ENCODE measurements at places on chromosomes 7 and 10.
A peak's percentile ranks its signal among the peaks of the same experiment; 100 is the strongest.

DNA sequence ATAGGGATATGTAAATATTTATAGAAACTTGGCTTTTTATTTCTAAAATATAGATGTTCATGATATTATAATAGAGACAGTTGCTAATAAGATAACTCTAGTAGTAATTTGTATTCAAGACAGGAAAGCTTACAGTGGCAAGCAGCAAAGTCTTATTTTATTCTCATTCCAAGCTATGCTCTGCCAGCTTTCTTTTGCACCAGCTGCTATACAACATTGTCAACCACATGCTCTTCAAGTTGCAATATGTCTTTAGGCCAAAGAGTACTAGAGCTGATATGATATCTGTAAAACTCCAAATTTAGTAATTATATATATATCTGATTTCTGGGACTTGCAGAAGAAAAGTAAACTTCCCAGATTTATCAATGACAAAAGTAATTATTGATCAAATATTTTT, 350.1 kb downstream of the HGF start:
- no peak for DNase-seq

DNA sequence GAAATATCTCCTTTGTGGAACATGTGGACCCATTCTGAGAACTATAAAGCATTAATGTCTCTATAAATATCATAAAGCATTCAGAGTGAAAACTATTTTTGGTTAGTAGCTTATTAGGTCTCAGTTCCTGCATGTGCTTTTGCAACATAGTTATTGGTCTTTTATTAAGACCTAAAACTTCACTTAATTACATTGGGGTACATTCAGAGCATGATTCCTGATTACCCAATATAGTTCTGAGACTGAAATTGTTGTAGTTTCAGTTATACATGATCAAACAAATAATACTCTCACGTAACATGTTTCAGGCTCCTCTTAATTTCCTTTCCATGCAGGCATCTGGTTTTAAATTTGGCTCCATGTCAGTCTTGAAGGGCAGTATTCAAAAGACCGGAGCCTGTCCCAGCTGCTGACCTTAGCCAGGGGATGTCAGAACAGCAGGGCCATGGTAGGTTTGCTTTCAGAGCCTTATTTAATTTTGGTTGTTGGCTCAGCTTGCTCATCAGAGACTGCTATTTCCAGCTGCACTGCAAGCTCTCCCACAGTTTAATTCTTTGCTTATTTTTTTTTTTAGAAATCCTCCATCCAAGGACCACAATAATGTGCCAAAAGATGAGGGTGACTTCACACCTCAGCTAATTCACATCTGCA, 447.8 kb upstream of the FZD8 start:
- no peak for DNase-seq

- peak; percentile 65 for DNase-seq
These were observed 112.7 kb downstream of the SLIT1 start for GRCh38 chr10:97072851-97073665.

- DNase-seq = no peak
These were observed 73.7 kb upstream of the CAMK2B start for GRCh38 chr7:44398953-44399574.

GRCh38 chr7:70744492-70744891, 387.5 kb upstream of the GALNT17 start:
- no peak for DNase-seq

DNA sequence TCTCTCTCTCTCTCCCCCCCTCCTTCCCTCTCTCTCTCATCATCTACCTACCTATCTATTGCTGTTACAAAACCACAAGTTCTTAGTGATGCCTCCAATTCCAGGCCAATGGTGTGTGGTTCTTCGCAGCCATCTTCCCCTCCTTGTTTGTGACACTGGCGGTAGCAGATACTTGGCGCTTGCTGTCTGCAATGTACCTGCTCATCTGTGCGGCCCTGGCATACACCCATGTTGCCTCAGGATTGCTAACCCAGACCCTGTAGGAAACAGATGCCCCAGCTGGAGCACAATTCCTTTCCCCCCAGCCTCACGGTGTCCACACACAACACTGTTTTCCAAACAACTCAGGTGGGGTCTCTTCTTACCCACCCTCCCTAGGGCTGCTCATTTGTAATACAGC, 13.6 kb upstream of the DPYSL4 start:
- no peak for DNase-seq

GRCh38 chr10:116708391-116708821, 34.0 kb downstream of the HSPA12A start:
- no peak for DNase-seq

DNA sequence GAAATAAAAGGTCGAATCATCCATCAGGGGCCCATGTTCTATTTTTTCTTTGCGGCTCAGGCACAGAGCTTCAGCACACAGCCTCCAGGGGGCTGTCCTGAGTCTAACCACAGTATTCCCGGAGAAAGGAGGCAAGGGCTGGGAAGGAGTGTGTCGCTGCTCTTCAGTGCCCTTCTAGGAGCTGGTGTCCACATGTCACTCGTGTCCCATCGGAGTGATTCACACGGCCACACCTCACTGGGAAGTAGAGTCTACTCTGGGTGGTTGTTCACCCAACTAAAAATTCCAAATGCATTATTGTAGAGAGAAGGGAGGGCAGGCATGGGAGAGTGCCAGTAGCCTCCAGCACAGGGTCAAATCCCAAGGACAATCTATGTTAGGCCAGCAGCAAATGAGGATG, 114.8 kb upstream of the LANCL2 start:
- DNase-seq = no peak

DNA sequence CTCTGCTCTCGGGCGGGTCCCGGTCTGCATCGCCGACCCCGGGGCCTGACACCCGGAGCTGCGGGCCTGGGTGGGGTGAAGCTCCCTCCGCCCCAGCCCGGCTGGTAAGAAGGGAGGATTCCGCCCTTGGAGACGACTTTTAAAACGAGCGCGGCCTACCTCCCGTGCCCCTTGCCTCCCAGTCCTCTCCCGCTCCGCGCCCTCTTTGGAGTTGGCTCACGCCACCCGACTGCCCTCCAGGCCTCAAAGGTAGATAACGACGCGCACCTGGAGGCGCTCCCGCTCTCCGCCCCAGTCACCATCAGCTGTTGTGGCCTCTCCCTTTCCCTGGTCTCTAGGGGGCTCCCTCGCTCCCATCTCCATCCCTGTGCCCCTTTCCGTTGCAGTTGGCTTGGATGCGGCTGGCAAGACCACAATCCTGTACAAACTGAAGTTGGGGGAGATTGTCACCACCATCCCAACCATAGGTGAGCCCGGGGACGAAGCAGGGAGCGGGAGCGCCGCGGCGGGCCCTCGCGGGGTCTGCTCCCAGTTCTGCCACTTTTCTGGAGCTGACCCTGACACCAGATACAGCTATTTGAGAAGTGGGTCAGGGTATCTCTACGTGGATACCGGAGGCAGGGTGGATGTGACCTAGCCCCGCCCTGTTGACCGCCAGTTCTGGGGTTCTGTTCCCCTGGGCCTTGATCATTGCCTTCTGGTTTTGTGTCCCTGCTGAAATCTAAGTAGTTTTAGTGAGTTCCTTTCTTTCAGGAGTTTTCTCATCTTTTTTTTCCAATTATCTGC, 679 bp downstream of the ARF5 start:
- DNase-seq = no peak

- DNase-seq = no peak
These were observed 229.0 kb downstream of the PRPF18 start for GRCh38 chr10:13815756-13816155.

GRCh38 chr7:156621652-156622051, 18.9 kb upstream of the RNF32 start:
- no peak for DNase-seq

- no peak for DNase-seq
These were observed 60.6 kb upstream of the MSMB start for GRCh38 chr10:46106410-46107255.

DNA sequence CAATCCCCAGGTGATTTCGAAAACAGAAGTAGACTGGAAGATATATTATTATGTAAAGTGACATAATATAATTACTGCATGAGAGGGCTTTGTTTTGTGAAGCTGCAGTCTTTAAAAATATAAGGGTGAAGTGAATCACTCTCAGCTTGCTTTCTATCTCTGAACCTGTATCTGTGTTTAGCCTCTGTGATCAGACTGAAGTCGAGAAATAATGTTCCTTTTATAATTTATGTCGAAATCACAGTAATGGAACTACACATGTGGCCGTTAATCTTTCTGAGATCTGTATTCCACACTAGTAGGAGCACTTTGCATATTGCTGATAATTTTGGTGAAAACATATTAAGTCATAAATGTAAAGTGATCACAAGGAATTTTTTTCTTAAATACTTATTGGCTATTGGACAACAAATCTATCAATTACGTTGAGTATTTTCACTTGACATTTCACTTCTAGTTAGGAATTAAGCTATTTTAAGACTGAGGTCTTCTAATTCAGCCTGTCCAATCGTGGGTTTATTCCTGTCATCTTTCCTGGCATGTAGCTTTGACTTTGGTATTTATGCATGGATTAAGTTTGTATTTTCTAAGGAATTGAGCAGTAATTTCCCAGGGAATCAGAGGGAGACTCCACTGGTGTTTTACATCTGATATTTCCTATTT, 268.2 kb upstream of the POT1 start:
- no peak for DNase-seq

GRCh38 chr10:96450529-96451207, 63.1 kb downstream of the TLL2 start:
- no peak for DNase-seq

DNA sequence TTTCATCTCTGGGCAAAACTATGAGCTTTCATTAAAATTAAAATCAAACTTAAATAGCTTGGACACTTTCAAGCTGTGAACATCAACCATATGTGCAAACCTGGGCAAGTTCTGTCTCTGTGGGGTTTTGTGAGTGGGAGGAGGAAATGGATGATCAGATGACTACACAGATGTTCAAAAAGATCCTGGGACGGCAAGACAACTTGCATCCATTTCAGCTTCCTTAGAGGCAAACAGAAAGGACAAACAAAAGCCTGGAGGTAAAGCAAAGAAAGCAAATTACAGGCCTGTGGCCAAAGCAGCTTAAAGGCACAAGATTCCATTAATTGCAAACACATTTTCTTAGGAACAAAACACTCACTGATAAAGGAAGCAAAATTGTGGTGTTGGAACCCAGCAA, 222.2 kb downstream of the NEBL start:
- DNase-seq = no peak

DNA sequence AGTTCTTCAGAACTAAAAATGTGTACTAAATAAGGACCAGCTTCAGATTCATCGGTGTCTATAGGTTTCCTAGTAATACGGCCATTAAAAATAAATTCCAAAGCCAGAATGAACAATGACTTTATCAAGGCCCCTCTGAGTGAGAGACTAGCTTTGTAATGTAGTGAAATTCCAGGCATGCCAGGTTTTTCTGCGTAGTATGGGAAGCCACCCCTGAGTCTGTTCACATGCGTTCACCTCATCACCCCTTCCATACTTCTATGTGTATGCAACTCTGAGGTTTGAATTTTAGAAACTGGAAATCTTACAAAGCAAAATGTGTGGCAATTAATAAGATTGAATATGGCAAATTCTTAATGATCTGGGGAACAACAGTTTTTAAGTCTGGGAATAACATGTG, 24.5 kb downstream of the RNF32 start:
- no peak for DNase-seq

DNA sequence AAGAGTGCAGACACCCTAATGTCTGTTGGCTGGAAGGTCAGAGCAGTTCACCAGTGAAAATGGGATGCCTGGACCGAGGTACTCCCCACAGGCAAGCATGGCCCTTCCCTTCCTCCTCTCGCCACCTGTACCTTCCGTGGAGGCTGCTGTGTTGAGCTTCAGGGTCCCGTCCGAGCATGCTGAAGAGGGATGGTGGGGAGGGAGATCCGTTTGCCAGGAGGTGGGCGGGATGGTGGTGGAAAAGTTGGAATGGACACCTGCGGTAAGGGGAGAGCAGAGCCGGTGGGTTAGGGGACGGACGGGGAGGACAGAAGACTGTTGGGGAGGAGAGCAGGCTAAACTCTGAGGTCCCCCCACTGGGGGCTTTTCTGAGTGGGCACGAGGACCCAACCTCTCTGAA, 15.9 kb upstream of the ZNF777 start:
- no peak for DNase-seq

GRCh38 chr7:159151231-159151630, 6.6 kb upstream of the VIPR2 start:
- no peak for DNase-seq

DNA sequence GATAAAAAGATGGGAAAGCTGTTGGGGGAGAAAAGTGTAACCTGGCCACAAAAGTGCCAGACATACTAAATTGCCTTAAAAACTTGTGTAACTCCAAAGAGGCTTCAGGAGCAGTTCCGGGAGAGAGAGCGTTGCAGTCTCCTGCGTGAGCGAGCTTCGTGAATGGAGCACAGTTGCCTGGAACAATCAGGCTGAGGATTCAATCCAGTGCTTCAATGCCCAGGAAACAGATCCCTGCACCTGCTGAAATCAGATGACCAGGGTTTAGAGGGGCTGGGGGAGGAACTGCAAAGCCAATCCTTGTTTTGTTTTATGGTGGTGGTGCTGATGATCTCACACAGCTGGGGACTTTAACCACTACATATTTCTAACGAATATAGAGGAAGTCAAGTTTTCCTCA, 398.3 kb downstream of the DPP6 start:
- DNase-seq = no peak

GRCh38 chr10:77560471-77560870, 77.1 kb downstream of the KCNMA1 start:
- no peak for DNase-seq

GRCh38 chr7:8177109-8177933, 84.6 kb downstream of the ICA1 start:
- DNase-seq = no peak

DNA sequence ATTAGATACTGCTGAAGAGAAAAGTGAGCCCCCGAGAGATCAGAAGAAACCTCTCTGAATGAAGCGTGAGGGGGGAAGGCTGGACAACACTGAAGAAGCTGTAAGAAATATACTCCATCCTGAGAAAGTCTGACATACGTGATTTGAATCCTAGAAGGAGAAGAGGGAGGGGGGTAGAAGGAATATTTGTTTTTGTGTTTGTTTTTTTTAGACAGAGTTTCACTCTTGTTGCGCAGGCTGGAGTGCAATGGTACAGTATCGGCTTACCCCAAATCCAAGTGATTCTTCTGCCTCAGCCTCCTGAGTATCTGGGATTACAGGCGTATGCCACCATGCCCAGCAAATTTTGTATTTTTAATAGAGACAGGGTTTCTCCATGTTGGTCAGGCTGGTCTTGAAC, 52.6 kb downstream of the GALNT11 start:
- no peak for DNase-seq

GRCh38 chr7:152571068-152571467, 104.9 kb downstream of the XRCC2 start:
- DNase-seq = no peak

DNA sequence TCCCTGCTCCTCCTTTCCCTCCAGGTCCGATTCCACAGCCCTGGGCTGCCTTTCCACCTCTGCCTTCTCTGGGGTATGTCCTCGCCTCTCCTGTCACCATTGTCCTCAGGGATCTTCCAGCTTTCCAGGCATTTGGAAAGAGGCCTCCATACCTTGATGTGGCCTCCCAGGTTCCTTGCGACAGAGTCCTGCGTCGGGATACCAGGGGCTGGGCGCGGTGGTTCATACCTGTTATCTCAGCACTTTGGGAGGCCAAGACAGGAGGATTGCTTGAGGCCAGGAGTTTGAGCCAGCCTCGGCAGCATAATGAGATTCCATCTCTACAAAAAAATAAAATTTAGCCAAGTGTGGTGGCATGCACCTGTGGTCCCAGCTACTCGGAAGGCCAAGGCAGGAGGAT, 171.1 kb downstream of the CUX1 start:
- DNase-seq = no peak

Data from stimulated activated CD8-positive, alpha-beta memory T cell treated with anti-CD3 and anti-CD28 coated beads, Interleukin-4, amount 100 ng/mL, for 1 hour (primary cell).